ENCODE measurements at places on chromosomes 13 and 19. TPM values are rescaled to one million over a fixed set of nuclear protein-coding genes. Genes with fewer than 3 reads are reported as not detected.
A peak's percentile ranks its signal among the peaks of the same experiment; 100 is the strongest.

Gene CALR3
- not detected for total RNA-seq

Gene ZNF667
- total RNA-seq = 0.35 TPM

Gene NLRP5
- total RNA-seq = not detected

Gene PCSK4
- 1.0 TPM for total RNA-seq

DNA sequence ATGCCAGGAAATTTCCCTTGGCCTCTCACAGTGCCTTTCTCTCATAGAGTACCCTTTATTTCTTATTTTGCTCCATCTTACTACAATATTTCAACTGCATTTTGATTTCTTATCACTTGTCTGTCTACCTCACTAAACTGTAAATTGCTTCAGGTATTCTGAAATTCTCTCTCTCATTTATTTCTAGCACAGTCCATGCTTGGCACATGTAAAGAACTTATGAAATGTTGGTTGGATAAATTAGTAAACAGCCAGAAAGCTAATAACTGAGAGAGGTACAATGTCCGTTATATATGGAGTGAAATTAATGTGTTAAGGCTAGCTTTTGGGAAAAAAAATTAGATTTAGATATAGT, 138.3 kb upstream of the RFC3 start:
- DNase-seq = no peak

GRCh38 chr13:52638666-52639328, 3.4 kb upstream of the HNRNPA1L2 start:
- no peak for DNase-seq

GRCh38 chr13:31090961-31091624, 70.6 kb downstream of the HSPH1 start:
- DNase-seq = no peak

- no peak for DNase-seq
Measured at GRCh38 chr13:111625526-111626315, 305.3 kb downstream of the TEX29 start.

DNA sequence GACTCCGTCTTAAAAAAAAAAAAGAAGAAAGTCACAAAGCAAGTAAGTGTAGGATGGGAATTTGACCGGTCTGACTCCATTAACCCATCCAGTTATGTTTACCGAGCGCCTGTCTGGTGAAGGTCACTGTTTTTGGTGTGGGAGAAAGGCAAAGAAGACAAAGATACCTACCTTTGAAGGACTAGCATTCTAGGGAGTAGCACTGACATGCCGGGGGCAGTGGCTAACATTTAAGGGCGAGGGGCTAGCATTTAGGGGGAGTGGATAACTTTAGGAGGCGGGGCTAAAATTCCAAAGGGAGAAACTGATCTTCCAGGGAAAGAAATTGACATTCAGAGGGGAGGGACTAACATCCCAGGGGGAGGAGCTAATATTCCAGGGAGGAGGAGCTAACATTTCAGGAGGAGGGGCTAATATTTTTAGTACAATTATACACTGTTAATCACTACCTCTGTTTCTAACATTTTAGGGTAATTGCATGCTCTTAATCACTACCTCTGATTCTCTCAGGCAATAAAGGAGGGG, 8.7 kb downstream of the GPR32 start:
- no peak for DNase-seq

DNA sequence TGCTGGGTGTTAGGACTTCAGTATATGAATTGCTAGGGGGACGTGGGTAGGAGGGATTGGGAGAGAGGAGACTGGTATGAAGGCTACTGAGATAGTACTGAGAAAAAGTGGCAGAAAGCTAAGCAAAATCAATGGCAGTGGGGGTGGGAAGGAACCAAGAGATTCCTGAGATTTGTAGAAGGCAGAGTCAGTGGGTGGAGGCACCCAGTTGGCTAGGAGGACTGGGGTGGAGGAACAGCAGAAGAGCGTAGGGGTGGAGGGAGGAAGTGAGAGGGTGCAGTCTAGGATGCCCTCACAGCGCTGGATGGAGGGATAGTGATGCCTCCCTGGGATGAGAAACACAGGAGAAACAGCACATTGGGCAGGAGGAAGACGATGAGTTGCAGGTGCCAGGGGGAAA, 5.6 kb upstream of the MEDAG start:
- DNase-seq = no peak

GRCh38 chr13:27362064-27362751, 62.2 kb upstream of the GTF3A start:
- DNase-seq = peak; percentile 73

GRCh38 chr19:1591421-1592023, 1.1 kb downstream of the MBD3 start:
- DNase-seq = no peak

DNA sequence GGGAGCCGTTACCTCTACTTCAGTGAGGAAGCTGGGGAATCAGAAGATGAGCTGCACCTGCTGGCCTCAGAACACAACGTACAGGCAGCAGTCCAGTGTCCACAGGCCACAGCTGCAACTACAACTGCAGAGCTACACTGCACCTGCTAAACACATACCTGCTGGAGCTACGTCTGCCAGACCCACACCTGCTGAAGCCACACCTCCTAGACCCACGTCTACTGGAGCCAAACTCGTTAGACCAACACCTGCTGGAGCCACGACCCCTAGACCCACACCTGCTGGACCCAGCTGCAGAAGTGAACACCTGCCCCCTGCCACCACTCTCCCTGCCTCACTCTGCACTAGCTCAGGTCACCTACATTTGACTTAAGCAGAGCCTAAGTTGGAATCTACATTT, 169.9 kb downstream of the USP12 start:
- DNase-seq = no peak

DNA sequence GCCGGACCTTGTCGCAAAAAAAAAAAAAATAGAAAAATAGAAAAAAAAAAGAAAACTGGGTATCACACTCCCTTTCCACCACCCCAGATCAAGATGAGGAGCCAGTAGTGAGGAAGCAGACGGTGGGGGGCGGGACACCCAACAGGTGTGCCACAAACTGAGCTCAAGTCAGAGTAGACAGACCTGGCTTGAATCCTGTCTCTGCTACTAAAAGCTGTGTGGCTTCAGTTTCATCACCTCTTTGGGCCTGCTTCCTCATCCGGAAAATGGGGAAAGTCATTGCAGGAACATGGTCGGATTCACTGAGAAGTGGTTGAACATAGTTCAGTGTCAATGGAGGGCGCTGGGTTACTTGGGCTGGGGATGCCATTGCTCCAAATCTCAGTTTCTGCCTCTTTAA, 2.9 kb downstream of the HIF3A start:
- DNase-seq = no peak

- DNase-seq = no peak
Measured at GRCh38 chr19:6220385-6221191, 59.2 kb downstream of the MLLT1 start.

- no peak for DNase-seq
Measured at GRCh38 chr13:91630946-91631345, 232.5 kb downstream of the GPC5 start.

DNA sequence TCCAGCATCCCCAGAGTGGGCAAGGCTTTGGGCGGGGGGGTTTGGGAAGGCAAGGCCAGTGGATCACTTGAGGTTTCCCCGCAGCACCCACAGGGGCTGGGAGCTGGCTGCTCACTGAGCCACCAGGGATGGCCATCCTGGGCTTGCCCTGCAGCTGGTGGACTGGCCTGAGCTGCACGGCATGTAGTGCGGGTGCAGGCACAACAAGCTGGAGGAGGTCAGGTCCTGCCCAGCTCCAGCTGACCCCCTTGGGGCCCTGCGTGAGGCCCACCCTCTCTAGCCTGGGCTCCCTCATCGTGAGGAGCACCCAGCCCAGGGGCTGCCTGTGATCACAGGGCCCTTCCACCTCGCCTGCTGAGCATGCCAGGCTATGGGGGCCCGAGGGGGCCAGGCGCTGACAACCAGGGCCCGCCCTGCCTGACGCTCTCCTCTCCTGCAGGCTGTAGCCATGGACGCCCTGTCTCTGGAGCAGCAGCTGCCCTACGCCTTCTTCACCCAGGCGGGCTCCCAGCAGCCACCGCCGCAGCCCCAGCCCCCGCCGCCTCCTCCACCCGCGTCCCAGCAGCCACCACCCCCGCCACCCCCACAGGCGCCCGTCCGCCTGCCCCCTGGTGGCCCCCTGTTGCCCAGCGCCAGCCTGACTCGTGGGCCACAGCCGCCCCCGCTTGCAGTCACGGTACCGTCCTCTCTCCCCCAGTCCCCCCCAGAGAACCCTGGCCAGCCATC, 22.9 kb downstream of the COMP start:
- no peak for DNase-seq

GRCh38 chr13:32438871-32439270, 10.9 kb upstream of the N4BP2L1 start:
- no peak for DNase-seq

DNA sequence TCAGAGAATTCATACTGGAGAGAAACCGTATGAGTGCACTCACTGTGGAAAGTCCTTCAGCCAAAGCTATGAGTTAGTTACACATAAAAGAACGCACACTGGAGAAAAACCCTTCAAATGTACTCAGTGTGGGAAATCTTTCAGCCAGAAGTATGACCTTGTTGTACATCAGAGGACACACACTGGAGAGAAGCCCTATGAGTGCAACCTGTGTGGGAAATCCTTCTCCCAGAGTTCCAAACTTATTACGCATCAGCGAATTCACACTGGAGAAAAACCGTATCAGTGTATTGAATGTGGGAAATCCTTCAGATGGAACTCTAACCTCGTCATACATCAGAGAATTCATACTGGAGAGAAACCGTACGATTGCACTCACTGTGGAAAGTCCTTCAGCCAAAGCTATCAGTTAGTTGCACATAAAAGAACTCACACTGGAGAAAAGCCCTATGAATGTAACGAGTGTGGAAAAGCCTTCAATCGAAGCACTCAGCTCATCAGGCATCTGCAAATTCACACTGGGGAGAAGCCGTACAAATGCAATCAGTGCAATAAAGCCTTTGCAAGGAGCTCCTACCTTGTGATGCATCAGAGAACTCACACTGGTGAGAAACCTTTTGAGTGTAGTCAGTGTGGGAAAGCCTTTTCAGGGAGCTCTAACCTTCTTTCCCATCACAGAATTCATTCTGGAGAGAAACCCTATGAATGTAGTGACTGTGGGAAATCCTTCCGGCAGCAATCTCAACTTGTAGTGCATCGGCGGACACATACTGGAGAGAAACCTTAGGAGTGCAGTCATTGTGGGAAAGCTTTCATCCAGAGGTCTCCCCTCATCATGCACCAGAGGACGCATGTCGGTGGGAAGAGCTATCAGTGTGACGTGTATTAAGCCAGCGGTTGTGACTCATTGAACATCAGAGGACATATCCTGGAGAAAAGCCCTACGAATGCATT, 16.5 kb upstream of the ZNF8 start:
- no peak for DNase-seq

GRCh38 chr19:461721-462551, 1.1 kb upstream of the SHC2 start:
- DNase-seq = no peak

- no peak for DNase-seq
Measured at GRCh38 chr13:76481738-76482137, 404.5 kb downstream of the KCTD12 start.

DNA sequence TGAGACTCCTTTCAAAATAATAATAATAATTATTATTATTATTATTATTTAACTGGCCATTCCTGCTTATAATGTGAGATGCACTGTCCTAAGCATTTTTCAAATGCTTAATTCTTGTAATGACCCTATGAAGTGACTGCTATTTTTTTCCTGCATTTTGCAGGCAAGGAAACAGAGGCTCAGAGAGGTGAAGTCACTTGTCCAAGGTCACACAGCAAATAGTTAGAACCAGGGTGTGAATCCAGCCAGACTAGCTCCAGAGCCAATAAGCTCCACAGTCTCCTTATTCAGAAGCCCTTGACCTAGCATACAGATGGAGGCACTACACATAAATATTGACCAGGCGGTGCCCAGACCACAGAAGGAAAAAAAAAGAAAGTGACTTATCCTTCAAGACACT, 77.5 kb upstream of the CACNA1A start:
- DNase-seq = no peak

GRCh38 chr13:39776439-39776838, 121.0 kb downstream of the COG6 start:
- no peak for DNase-seq

DNA sequence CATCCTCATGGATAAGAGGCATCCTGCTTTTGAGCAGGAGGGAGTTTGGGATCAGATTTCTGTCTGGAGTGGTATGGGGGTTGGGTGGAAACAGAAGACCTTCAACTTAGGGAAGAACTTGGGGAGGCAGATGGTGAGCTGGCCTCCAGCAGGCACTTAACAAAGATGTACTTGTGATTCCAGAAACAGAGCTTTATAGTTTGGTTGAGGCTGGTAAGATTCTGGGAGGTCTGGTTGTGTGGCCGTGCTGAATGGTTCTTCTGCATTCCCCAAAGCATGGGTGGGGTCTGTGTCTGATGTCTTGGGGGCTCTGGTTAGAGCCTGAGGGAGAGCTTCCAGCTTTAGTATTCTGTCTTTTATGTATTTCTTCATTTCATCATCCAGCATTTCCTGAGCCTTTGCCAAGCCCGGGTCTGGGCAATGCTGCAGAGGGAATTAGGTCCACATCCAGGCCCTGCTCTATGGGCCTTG, 4.8 kb downstream of the MEGF8 start:
- DNase-seq = no peak

DNA sequence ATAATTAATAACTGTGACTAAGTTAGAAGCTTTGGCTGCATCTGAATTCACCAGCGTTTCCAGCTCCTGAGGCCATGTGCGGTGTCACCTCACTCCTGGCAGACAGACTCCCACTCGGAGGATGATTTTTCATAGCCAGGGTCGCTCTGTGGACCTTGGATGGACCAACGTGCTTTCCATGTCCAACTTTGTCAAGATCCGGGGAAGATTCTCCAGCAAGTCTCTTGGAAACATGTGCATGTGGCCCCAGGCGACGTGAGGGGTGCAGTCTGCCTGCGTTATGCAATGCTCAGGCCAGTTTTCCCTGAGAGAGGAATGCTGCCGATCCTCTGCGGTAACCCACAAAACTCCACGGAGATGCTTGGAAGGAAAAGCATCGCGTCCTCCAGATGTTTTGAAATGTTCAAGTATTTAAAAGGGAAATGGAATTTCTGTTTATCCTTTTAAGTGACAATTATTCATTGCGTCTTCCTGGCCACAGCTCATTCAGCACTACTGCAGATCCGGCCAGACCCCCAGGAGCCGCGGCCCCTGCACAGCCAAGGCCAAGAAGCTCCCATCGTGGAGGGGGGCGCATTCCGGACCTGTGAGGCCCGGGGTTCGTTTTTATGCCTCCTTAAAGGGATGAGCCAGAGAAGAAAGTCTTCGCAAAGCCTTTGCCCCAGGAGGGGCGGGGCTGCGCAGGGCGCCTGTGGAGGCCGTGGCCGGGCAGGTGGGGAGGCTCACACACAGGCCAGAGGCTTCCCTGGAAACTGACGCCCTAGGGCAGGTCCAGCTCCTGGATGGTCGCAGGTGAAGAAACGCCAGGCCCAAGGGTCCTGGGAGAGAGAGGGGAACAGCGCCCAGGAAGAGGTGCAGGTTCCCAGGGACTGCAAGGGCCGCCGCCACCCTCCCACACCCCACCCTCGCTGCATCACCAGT, 46.0 kb downstream of the C13orf46 start:
- no peak for DNase-seq

- peak; percentile 70 for DNase-seq
Measured at GRCh38 chr19:41427647-41428480, 690 bp upstream of the B3GNT8 start.

GRCh38 chr13:23159205-23159759, 21.5 kb upstream of the SGCG start:
- DNase-seq = no peak

- no peak for DNase-seq
Measured at GRCh38 chr13:43730642-43731041, 56.1 kb downstream of the ENOX1 start.

GRCh38 chr19:10137751-10138682, 18.3 kb upstream of the EIF3G start:
- DNase-seq = no peak

- DNase-seq = no peak
Measured at GRCh38 chr13:55577082-55577846, 1563.5 kb upstream of the PRR20A start.

All from CD8-positive, alpha-beta memory T cell (primary cell).